Activated T-cell treated with anti-CD3 and anti-CD28 coated beads for 1 hour (primary cell): ENCODE measurements at places on chromosomes 7 and 10.

GRCh38 chr7:124411796-124412195, 353.8 kb downstream of the GPR37 start:
- DNase-seq, result no peak

- no peak for DNase-seq
Measured at GRCh38 chr7:1403638-1404459, 55.4 kb downstream of the MICALL2 start.

DNA sequence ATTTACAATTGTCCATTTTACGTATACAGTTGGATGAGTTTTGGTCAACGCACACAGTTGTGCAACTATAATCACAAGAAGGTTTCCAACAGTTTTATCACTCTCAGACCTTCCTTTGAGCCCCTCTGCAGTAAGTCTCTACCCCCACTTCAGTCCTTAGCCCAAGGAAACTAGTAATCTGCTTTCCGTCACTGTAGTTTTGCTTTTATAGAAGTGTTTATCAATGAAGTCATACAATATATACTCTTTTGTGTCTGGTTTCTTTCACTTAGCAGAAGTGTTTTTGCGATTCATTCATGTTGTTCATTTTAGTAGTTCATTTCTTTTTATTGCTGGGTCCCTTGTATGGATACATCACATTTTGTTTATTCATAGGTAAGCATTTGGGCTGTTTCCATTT, 92.9 kb upstream of the PIP4K2A start:
- DNase-seq, result no peak

- no peak for DNase-seq
Measured at GRCh38 chr7:158093156-158093796, 494.3 kb downstream of the PTPRN2 start.

DNA sequence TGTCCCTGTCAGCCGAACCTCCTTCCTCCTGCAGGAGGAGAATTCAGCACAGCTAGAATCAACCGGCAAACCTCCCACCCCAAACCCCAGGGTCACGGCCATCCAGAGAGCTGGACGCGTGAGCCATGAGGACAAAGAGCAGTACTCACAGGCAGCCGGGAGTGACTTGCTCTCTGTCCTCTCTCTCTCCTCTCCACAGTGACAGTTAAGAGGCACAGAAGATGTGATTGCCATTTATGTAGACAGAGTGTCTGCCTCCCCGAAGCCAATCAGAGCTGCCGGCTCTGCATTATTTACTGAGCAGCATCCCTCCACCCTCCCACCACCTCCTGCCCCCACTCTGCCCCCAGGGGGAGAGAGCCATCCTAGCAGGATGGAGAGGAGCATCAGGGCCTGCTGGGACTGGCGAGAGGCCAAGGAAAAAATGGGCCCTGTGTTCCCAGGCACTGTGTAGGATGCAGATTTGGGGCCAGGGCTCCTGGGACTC, 4.3 kb downstream of the DDC start:
- DNase-seq, result no peak

GRCh38 chr7:145978769-145979168, 137.8 kb upstream of the CNTNAP2 start:
- no peak for DNase-seq

DNA sequence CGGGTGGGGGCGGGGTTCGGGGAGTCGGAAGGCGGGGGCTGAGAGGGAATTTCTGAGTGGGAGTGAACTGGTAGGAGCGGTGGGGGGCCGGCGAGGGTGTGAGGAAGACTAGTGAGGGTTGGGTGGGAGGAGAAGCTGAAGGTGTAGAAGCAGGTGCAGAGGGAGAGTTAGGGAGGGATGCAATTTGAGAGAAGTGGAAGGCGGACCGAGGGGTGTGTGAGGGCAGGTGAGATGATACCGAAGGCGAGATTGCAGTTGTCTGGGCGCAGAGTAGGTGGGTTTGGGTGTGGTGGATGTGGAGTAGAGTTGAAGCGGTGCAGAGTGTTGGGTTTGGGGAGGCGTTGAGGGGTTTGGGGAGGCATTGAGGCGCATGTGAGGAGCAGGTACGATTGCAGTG, 643 bp downstream of the KAT6B start:
- no peak for DNase-seq

GRCh38 chr7:84117304-84117703, 77.3 kb downstream of the SEMA3A start:
- DNase-seq, result no peak

GRCh38 chr7:77702513-77702912, 6.3 kb downstream of the RSBN1L start:
- DNase-seq, result no peak

DNA sequence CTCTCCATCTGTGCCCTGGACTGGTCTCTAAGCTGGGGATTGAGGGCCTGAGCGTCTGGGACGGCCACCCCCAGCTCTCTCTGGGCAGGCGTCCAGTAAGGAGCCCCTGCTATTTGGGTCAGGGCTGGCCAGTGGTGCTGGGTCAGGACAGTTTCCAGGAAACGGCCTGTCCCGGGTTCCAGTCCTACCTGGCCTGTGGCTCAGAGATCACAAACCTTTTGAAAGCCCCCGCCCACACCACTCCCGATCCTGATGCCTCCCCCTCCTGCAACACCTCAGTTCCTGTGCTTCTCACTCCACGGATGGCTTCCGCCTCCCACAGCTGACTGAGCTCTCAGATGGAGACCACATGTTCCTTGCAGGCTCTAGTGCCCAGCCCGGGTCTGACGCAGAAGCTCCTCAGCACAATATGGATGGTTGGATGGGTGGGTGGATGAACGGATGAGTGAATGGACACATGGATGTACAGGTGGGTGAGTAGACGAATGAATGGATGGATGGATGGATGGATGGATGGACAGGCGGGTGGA, 91.7 kb upstream of the PDGFA start:
- DNase-seq, result no peak

DNA sequence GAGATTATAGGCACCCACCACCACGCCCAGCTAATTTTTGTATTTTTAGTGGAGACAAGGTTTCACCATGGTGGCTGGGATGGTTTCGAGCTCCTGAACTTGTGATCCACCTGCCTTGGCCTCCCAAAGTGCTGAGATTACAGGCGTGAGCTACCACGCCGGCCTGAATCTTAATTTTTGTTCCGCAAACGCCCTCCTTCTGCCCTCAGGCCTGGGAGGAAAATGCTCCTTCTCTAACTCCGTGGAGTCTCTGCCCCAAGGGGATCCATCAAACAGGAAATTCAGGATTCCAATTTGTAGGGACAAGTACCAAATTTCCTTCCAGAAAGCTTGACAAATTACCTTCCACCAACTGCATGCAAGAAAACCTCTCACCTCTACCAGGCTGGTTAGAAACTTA, 43.2 kb downstream of the RBAK start:
- DNase-seq, result no peak

- no peak for DNase-seq
Measured at GRCh38 chr7:134435161-134435920, 23.6 kb downstream of the AKR1B1 start.

DNA sequence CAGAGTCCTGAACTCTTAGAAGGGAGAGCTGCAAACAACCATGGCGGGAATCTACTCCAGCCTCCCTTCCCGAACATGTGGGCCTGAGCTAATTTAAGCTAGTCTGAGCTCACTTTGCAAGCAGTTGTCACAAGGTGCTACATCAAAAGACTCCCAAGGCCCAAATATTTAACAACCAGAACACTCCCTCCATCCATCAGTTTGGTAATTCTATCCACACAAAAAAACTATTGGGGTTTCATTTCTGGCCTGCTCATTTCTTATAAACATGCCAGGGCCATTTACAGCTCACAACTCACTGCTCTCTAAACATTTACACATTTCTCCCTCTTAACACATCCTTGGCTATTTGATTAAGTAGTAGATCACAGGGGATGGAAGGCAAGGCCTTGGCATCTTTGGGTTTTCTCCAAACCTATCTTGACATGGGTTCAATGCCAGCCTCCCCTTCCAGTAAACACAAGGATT, 263.4 kb downstream of the KCNMA1 start:
- no peak for DNase-seq

DNA sequence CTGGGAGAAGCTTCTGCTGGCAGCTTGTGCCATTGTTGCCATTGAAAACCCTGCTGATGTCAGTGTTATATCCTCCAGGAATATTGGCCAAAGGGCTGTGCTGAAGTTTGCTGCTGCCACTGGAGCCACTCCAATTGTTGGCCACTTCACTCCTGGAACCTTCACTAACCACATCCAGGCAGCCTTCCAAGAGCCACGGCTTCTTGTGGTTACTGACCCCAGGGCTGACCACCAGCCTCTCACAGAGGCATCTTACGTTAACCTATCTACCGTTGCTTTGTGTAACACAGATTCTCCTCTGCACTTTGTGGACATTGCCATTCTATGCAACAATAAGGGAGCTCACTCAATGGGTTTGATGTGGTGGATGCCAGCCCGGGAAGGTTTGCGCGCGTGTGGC, 220.7 kb downstream of the ADK start:
- no peak for DNase-seq

DNA sequence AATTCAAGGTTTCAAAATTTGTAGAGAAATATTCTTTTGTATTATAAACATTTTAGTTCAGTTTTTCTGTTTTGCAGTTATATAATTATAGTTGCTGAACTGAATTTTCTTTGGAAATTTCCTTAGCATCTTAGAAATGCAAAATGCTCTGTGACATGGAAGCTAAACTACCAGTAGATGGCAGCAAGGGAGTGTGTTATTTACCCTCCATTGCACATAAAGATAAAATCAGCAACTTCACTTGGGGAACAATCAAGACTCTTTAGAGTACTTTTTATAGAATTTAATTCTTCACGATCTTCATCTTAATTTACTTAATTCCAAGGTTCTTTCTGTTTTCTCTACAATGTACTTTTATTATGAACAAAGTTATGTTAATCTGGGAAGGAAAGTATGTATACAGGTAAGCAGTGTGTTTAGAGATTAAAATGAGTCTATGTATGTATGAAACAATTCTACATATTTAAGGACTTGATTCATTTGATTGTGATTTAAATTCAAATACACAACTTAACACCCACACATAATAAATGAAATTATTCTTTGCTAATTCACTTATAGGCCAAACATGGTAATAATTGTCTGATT, 404.2 kb downstream of the THSD7A start:
- DNase-seq, result no peak

GRCh38 chr10:17217631-17218232, 10.3 kb upstream of the VIM start:
- no peak for DNase-seq

GRCh38 chr10:73998929-73999691, 1.2 kb downstream of the VCL start:
- DNase-seq, result peak; percentile 1

- DNase-seq, result peak; percentile 87
Measured at GRCh38 chr10:69237528-69238159, 17.5 kb downstream of the HKDC1 start.

DNA sequence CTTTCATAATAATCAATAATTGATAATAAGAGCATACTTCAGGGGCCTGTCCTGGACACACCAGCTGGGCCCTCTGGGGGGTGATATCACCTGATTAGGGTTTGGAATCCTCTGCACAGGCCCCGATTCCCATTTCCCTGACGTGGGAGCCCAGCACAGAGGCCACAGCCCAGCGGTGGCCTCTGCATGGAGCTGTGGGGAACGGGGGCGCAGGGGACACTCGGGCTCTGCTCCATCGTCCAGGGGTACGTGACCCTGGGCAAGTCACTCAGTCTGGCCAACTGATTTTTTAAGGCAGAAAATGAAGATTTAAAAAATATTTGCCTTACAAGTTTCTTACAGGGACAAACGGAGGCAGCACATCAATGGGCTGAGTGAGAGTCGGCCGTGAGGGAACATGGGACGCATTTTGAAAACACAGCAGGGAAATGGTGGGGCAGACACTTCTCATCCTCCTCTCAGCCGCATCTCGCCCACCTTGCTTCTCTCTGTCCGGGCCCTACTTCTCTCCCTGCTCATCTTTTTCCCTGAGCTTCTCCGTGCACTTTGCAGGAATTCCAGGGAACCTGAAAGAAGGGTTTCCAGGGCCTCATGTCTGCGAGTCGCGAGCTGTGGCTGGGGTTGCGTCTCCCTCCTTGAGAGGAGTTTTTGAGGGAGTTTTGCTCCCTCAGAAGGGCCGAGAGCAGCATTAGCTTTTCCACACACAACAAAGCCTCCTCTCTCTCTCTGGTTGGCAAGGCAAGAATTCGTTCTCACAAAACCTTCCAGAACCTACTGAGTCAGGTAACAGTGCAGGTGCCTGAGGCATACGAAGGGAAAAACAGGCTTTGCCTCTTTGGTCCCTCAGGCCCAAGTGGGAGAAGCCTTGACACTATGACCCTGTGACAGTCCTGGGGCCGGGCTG, 312.0 kb downstream of the WDR37 start:
- DNase-seq, result no peak

- DNase-seq, result no peak
Measured at GRCh38 chr7:26117142-26117807, 34.7 kb upstream of the NFE2L3 start.

DNA sequence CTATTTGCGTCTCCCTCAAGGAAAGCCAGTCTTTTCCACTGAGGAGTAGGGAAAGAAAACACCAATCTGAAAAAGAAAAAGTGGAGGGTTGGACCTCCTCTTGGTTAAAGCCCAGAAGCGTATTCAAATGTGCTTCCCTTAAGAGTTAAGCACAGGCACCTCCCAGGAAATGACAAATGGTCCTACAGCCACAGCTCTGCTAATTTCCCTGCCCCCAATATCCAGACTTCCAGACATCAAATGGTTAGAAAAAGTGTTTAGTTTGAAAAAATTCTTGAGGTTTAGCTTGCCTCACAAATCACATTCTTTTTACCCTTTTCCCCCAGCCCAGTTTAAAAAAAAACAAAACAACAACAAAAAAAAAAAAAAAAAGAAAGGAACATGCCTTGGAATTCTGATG, 19.0 kb upstream of the COL1A2 start:
- no peak for DNase-seq

DNA sequence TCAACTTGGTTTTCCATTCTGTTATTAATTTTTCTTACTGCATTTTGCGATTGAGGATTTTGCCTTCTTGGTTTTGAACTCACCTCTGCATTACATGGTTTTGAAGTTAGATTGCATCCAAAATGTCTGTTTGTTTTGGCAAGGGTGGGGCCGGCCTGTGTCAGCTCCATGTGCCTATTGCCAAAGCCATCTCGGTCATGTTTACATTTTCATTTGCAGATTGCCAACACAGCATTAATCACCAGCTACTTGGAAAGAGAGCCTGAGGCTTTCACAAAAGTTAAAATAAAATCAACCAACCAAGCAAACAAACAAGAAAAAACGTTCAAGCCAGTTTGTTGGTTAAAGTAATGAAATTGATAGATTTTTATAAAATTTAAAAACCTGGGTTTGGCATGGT, 695.8 kb downstream of the TYW1 start:
- DNase-seq, result no peak

GRCh38 chr7:8560501-8560900, 127.1 kb downstream of the NXPH1 start:
- no peak for DNase-seq

- DNase-seq, result no peak
Measured at GRCh38 chr7:24709051-24709450, 48.2 kb downstream of the GSDME start.

GRCh38 chr10:133357285-133358161, at the start of gene FUOM:
TSS of gene FUOM (minus strand) at chr10:133358019. CDS start at chr10:133358007, 12 bp downstream.
- DNase-seq, result peak; percentile 51

- DNase-seq, result no peak
Measured at GRCh38 chr10:61188101-61188500, 244.1 kb upstream of the RHOBTB1 start.

- no peak for DNase-seq
Measured at GRCh38 chr7:6419310-6419773, 28.4 kb downstream of the DAGLB start.
